ENCODE measurements at places on chromosomes 5 and 9.

- DNase-seq, result no peak
These were observed 8.7 kb downstream of the SLC6A19 start for GRCh38 chr5:1209896-1210776.

DNA sequence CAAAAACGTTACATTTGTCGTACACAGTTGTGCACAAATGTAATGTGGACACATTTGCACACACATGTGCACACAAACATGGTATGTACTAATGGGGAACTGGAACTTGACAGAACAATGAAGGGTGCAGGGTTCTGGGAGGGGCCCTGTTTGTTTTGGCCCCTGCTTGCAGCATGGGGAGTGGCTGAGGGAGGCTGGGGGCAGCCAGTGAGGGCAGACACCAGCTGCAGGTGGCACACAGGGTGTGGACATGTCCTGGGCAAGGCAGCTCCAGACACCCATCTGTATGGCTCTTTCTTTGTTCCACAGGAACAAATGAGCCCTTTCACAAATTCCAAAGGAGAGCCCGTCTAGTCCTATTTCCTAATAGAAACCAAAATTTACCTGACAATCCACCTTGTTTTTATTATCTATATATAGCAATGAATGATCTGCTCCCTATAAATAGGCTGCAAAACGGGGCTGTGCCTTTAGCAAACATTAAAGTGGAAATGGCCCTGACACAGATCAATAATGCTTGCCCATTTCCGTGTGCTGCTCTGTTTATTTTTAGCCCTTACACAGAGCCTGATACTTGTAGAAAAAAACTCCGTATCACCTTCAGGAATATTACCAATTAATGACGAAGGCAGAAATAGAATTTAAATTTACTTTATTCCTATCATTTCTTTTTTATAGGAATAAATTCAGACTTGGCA lies 26.4 kb downstream of the MARCHF3 start:
- no peak for DNase-seq

DNA sequence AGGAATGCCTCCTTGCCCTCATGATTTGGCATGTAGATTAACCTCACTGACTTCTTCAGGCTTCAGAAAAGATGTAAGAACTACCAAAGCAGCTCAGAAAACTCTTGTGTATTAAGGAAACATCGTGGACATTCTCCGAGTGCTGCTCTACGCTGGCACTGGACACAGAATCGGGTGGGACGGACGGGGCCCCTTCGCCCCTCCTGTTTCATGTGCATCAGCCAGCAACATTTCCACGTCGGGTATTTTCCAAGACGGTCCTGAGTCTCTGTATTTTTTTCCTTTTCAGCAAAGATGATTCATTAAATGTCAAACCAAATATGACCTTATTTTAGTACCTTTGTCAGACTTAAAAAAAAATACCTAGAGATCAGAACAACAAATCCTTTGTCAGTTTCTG lies 583.6 kb downstream of the CCDC171 start:
- DNase-seq, result no peak

DNA sequence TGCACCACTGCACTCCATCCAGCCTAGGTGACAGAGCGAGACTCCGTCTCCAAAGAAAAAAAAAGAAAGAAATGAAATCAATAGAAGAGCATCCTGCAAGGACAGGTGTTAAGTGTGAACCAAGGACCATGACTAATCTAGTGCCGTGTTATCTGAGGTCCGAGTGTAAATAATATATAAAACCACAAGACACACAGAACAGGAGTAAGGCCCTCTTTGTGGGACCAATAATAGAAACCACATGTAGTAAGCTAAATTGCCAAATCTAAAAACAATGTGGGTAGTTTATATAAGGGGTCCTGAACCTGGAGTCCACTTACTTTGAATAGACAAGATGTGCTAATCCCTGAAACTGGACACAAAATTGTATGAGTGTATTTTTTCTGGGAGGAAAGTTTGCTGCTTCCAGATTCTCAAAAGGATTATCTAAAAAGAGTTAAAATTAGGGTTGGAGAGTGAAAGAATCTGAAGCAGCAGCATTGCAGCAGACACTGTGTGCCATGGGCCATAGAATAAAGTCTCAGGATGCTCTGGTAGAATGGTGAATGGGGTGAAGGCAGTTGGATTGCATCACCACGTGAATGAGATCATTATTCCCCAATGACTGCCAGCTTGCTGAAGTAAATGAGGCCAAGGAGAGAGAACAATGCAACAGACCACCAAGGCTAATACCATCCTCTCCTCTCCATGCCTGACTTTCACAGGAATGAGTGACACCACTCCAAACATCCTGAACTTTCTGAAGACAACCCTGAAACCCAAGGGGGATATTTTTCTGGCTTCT lies 222.7 kb downstream of the DCP2 start:
- peak; percentile 21 for DNase-seq

DNA sequence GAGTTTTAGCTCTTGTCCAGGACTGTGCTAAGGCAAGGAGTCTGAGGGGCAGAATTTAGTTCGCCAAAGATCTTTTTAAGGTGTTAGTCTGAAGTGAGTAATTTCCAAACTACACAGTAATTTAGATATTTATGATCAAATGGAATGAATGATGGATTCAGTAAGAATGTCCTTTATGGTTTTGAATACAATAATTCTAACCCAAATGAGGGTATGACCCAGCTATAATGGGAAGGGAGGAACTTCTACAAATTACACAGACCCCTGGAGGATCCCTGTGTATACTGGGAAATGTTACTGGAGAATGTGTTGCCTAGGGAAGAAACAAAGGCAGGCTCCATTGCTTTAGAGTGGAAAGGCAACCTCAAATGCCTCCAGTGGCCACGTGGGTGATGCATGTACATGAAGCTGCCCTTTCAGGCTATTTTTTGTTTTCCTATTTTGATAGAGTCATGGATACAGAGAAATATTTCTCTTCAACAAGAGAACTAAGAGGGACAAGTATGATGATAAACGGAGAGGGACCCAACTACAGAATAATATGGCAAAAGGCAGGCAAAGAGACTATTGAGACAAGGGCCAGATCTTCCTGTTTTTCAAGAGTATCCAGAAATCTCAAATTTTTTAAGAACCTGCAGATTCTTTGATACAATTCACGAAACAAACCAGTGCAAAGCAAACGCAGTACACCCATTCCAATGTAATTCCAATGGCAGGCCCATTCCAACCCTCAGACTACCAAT lies 25.4 kb downstream of the SLC1A3 start:
- DNase-seq, result no peak

DNA sequence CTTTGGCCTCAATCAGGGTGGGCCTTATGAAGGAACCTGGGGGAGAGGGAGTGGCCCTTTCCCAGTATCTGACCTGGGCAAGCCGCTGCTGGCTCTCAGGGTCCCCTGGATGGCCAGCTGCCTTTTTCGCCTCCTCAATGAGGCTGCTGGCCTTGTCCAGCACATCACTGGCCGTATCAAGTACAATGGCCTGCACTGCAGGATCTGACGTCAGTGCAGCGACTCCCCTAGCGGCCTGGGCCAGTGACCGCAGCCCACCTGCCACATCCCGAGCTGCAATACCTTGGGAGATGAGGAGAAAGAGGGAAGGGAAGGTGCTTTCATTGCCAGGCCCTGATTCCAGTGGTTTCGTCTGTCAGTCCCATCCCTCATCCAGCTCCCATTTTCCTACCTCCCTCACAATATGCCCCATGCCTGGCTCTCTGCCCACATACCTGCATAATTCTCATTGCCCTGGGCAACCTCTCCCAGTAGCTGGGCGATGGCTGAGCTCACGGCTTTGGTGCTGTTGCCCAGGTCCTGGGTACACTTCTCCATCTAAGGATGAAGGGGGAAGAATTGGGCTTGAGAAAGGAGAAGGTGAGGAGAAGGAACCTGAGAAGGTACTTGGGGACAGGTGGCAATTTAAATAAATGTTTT lies 19.1 kb downstream of the TLN1 start:
- no peak for DNase-seq

DNA sequence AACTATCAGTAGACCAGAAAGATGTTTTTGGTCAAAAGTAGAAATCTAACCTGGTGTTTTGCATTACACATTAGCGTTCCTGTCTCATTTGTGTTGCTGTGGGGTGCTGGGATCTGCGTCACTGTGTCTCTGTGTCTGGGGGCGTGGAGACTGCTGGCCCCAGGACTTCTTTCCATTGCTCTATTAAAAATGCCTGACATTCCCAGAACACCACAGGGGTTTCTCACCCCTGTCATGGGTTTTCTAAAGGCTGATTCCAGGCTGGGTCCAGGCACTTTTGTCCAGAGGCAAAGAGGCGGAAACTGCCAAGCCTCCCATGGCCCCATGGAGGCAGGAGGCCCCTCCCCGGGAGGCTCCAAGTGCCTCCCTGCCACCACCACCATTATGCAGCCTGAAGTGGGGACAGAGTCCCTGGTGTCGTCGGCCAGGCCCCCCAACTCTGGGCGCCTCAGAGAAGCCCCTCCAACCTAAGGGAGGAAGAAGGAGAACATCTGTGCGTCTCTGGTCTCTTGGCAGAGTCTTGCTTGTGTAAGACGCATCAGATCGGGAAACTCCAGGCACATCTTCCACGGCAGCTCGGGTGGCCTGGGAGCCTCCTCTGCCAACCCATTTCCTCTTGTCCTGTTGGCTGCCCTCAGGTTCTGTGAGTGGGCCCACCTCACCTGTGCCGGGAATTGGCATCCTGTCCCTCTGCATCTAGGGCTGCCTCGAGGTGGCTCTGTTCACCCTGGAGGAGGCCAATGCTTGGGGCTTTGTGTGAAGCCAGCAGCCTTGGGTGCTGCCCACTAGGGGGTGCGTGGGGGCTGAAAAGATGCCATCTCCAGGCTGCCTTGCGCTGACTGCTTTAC lies 13.8 kb upstream of the PLEKHG4B start:
- DNase-seq, result peak; percentile 66

- DNase-seq, result no peak
These were observed 35.9 kb upstream of the HSPA9 start for GRCh38 chr5:138610918-138611677.

DNA sequence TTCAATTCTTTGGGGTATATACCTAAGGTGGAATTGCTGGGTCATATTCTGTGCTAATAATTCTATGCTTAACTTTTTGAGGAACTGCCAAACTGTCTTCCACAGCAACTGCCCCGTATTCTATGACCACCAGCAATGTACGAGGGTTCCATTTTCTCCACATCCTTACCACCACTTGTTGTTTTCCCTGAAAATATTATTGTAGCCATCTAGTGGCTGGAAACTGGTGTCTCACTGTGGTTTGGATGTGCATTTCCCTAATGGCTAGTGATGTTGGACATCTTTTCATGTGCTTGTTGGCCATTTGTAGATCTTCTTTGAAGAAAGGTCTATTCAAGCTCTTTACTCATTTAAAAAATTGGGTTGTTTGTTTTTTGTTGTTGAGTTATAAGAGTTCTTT lies 30.7 kb downstream of the MSX2 start:
- no peak for DNase-seq

- DNase-seq, result no peak
These were observed 173.6 kb upstream of the MAP3K1 start for GRCh38 chr5:56641635-56642260.

DNA sequence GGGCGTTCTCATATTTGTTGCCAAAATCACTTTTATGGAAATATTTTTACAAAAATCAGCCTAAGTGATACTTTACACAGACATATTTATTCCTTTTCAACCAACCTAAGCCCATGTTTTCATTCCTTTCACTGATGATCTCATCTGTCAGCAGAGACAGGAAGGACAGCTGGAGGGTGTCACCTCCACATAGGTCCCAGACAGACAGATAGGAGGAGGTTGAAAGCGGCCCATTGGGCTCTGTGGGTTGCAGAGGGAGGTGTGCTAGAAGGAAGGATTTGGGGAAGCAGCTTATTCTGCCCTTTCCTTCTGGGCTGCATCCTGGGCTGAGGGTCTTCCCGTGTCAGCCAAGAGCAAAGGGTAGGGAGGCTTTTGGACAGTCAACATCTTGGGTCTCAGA lies 26.0 kb upstream of the SEMA4D start:
- DNase-seq, result no peak

All from NCI-H446 (cell line).